Muscle of arm (tissue), 14 donors: ENCODE measurements at places on chromosomes 13 and 19. TPM values are rescaled to one million over a fixed set of nuclear protein-coding genes. Genes with fewer than 3 reads are reported as not detected.

DNA sequence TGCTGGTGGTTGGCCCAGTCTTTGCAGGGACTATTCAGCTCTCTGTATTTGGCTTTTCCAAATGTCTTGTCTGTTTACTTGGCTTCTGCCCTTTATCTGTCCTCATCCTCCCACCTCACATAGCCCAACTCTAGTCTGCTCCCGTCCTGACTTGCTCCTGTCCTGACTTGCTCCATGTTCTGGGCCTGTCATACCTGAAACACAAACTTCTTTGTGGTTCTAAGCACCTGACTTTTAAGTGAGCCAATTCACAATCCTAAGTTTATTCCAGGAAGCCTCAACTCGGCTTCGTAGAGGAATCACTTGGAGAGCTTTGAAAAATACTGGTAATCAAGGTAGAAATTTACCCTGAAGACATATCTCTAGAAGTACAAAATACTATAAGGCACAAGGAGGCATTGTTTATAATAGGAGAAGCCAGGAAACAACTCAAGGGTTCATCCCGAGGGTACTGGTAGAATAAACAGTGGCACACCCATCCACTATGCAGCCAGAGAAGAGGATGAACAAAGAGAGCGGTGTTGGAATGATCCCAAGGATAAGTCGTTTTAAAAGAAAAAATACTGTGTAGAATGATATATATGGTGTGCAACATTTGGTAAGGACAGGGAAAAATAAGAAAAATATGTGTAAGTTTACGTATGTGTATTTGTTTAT, 284.5 kb downstream of the FGF14 start:
- DNase-seq, result no peak

The CEACAM21 gene
- 1.9 TPM for polyA plus RNA-seq

DNA sequence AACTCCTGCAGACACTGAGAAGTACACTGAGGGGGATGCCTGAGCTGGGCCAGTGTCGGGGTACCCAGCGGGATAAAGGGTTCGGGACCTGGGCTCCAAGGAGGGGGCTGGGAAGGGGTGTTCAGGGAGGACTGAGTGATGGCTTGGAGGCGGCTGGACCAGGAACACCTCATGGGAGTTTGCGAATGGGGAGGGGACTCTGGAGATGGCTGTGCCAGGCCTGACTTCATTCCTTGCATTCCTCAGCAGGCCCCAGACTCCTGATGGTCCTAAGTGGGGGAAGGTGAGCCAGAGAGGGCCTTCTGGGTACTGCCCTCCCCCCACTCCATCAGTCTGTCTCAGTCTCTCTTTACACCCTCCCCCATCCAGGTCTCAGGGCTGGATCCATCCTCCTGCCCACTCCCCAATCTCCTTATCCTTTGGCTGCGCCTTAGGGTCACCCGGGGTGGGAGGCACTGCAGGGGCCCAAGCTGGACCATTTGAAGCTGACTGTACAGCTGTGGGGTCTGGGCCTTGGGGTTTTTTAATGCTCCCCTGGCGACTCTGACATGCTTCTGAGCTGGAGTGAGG, 13.8 kb downstream of the PAK4 start:
- no peak for DNase-seq

The OVOL3 gene
- not detected for polyA plus RNA-seq

GRCh38 chr19:45773384-45773783, 4.3 kb upstream of the SIX5 start:
- no peak for DNase-seq

GRCh38 chr19:15780610-15781418, 6.6 kb upstream of the OR10H5 start:
- peak; percentile 37 for DNase-seq

The PSG7 gene
- not detected for polyA plus RNA-seq

DNA sequence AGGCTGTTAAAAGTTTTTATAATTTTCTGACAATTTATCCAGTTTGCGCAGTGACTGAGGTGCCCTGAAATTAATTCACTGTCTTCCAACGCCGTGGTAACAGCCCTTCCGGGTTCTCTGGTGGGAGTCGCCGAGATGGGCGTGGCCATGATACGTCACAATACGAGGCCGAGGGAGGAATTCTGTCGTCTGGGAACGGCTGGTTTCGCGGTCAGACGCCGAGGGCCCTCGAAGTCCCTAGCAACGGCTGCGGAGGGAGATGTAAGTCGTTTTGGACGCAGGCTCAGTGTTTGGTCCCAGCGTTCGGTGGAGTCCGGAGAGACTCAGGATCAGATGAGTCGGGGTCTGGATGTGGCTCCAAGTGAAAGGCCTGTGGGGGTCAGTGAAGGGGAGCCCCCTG, 21.7 kb downstream of the ZNF613 start:
- peak; percentile 71 for DNase-seq
